ENCODE measurements at places on chromosomes 5 and 9.

DNA sequence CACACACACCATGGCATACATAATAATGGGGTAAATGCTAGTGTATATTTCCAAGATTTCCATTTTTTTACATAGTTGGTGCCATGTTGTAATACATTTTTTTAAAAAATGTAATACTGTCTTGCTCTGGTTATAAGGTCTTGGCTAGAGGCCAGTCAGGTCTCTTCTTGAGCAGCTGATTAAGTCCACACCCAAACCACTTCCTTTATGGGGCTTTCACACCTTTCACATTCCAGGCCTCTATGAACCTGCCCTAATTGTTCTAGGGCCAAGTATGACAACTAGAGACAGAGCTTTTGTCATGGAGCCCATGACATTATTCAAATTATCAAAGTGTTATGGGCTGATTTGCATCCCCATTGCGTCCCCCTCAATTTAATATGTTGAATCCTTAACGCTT lies 495.6 kb upstream of the CTNND2 start:
- no peak for DNase-seq

DNA sequence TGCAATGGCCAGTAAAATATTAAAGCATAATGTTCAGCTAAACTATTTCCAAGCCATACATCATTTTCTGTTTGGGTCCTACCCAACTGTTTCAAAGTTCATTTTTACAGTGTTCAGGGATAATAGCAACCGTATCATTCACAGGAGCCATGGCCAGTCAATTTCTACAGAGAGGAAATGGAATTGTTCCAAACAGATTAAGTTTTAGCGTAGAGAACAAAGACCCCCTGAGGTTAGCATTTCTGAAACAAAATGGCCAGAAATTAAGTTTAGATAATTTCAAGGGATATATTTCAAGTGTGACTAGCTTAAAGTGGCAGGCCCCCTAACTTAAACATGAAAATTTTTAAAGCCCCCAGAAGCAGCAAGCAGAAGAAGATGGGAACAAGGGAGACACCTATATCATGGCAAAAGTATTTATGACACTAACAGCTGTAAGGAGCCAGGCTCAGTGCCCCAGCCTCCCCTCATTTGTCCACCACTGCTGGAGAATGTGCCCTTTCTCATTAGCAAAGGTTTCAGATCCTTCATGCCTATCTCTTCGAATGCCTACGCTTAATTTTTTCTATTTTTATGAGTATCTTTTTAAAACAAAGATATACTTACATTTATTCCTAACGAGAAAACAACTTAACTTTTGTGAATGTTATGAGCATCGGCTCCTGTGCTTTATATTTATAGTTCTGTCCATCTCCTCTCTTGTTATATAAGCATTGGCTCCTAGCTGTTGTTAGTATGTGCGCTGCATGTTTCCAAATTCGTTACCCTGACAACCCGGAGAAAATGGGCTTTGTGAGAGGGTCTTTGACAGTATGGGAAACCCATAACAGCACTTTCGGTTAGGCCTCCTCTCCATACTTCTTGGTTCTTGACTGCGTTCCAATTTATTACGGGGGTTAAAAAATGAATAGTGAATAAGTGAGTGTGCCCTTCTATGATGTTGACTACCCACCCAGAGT lies 116.3 kb downstream of the MED27 start:
- DNase-seq, result no peak

- no peak for DNase-seq
These were observed 12.7 kb upstream of the GOLM1 start for GRCh38 chr9:86112057-86112456.

DNA sequence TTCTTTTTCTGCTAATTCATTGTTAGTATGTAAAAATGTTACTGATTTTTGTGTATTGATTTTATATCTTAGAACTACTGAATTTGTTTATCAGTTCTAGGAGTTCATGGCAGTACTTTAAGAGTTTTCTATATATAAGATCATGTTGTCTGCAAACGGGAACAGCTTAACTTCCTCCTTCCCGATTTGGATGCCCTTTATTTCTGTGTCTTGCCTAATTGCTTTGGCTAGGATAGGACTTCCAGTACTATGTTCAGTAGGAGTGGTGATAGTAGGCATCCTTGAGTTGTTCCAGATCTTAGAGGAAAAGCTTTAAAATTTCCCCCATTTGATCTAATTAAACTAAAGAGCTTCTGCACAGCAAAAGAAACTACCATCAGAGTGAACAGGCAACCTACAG lies 20.1 kb downstream of the RCL1 start:
- DNase-seq, result peak; percentile 48

DNA sequence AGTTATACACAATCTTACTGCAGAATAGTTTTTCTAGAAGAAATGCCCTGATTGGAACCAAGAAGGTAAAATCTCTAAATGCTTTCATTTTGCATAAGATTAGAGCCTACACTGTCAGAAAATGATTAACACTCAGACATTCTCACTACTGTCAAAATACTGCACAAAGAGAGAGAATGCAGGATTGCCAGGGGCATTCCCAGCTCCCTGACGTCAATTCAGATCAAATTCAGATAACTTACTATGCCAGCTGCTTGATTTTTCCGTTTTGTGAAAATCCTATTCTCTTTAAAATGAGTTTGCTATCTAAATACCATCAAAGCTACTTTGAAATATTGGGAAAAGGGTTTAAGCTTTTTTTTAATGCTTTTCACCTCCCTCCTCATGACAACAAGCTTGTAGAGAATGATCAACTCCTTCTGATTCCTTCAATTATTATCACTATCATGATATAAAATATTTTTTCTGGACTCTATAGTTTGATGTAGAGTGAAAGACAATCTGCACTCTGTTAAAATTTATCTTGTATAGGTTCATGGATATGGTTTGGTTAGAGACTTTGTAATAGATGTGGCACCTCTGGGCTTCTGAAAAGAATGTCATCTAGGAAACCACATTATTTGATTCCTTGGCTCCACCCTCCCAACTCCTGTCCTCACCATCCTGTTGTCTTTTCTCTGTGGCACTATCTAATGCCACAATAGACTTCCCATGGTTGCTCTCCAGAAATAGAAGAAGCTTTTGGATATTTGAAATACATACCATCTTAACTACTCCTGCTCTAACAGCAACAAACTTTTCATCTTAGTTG lies 407.7 kb downstream of the PDE4D start:
- DNase-seq, result no peak

- DNase-seq, result no peak
These were observed 282.5 kb downstream of the GADD45G start for GRCh38 chr9:89887286-89887685.

DNA sequence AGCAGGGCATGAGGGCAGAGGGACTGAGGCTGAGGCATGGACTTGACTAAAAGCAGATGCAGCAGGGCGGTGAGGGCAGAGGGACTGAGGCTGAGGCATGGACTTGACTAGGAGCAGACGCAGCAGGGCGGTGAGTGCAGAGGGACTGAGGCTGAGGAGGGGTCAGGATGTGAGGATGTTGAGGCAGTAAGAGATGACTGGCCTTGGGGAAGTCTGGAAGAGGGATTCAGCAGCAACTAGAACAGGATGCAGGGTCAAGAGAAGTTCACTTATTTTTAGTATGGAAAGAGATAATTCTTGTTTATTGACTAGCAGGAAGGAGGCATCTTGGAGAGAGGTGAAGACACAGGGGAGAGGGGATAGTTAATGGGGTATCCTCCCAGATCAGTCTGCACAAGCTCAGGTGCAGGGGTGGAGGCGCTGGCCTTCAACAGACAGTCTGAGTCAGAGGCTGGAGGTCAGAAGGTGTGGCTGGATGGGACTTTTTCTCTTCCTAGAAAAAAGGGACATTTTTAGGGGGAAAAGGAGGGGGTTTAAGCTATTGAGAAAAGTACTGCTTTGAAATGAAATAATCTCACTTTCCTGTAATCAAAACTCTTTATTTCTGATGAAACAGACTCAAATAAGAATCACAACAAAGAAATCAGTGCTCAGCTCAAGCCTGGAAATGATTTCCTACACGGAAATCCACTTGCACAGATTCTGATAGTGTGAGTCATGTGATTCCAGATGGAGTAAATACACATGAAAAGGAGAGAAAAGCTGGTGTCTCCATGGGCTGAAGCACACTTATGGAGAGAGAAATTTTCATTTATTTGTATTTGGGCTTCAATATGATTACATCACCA lies 130.9 kb downstream of the PALM2AKAP2 start:
- DNase-seq, result no peak

DNA sequence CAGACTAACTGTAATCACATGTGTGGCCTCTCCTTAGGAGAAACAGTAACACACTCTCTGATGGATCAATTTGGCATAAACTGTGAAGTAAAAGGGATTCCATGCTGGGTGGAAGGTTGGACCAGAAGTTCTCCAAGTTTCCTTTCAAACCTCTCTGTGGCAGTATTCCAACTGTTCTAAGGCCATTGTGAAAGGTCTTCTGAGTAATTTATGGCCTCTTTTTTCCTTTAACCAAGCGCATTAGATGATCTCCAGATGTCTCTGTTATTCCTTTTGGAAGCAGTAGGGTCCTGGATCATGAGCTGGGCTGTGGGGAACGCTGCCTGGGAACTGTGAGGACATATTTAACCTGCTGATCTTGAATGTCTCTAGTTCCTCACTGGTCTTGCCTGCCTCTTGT lies 80.6 kb upstream of the IL6ST start:
- no peak for DNase-seq

- no peak for DNase-seq
These were observed 15.9 kb downstream of the SPDL1 start for GRCh38 chr5:169599451-169599850.

DNA sequence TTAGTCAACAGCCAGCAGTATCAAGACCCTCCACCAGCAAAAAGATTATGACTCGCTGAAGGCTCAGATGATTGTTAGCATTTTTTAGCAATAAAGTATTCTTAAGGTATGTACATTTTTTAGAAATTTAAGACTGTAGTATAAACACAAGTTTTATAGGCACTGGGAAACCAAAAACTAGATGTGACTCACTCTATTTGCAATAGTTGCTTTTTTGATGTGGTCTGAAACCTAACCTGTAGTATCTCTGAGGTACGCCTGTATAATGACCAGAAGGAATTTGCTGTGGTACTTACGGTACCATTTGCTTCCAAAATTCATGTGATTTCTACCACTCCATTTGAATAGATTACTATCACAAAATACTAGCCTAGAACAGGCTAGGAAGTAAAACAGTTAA lies 60.8 kb downstream of the WDR41 start:
- no peak for DNase-seq

- DNase-seq, result peak; percentile 34
These were observed 18.5 kb downstream of the GBGT1 start for GRCh38 chr9:133144904-133145851.

- DNase-seq, result no peak
These were observed 112.3 kb downstream of the DAB2IP start for GRCh38 chr9:121763561-121764370.

DNA sequence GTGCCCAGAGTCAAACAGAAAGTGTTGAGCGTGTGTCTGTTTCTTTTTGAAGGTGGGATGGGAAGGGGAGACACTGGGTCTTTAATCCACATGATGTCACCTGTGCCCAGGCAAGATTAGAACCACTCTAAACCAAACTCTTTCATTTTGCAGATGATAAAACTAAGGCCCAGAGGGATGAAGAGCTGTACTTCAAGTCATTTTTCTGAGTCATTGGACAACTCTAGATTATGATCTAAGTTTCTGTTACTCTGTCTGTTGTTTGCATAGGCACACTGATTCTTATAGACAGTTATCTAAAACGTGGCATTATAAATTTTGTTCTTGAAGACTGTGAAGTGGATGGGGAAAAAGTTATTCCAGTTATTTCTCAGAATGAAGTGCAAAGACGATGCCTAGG lies 48.8 kb downstream of the MAST4 start:
- no peak for DNase-seq

DNA sequence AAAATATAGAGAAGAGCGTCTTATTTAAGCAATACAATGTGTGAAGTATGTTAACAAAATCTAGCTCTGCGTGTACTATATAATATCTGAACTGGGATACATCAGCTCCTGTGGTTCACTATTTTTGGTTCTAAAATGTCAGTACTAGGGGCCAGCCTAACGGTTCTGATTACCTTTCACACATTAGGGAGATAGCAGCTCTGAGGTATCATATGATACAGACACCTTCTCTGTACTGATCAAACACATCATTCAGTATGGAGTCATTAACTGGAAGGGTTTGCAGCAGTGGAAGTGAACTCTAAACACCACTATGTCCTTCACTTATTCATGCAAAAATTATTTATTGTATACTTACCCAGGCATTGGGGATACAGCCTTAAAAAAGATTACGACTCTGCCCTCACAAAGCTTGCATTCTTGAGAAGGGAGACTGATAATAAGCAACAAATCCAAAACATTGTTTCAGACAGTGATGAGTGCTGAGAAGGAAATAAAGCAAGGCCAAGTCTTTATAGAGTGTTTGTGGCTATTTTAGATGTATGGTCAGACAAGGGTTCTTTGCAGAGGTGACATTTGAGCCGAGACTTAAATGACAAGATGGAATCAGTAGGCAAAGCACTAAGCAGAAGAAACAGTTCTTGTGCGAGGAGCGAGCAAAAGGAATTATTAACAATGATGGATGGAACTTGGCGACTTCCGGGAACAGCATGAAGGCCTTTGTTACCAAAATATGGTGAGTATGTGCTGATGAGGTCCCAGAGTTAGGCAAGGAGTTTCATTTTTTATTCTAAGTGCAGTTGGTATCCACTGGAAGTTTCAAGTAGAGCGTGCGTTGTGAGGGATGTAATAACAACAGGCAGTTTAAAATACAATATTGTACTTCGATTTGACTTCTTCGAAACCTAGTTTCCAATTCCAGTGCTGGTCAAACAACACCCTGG lies 1.8 kb upstream of the LNPEP start:
- DNase-seq, result peak; percentile 61

DNA sequence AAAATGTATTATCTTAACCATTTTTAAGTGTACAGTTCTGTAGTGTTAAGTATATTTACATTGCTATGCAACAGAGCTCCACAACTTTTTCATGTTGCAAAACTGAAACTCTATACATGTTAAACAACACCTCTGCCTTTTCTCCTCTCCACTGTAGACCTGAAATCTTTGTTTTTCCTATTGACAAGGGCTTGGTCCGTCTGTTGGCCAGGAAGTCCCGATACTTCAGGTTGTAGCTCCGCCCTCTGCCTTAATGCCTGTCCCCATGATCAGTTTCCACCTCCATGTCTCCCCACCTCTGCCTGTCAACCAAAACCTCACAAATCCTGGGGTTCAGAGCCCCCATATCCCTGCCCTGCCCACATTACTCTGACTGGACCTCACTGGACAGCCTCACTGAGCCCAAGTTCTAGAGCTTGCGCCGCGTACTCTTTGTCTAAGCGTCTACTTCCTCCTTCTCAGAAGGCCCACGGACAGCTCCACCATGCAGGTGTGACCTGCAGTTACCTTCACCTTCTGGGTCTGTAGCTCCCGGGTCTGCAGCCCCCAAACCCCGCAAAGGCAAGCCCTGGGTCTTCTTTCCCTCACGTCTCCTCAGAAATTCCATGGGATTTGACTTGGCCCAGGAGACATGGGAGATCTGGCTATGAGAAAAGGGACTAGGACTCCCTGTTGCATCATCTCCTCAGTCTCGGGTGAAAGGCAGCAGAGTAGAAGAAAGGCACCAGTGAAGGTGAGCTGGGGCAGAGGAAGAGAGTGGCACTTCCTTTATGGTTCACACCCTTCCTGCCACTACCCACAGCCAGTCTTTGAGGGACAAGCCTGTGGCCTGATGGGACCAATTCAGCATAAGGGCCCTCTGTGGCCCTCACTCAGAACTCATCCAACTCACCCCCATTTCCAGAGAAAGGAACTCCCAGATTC lies 8.0 kb downstream of the GLIPR2 start:
- DNase-seq, result no peak

- DNase-seq, result no peak
These were observed 103.2 kb downstream of the MSX2 start for GRCh38 chr5:174827558-174827957.
